T-helper 17 cell (primary cell): ENCODE measurements at places on chromosomes 3 and 15. TPM values are rescaled to one million over a fixed set of nuclear protein-coding genes. Genes with fewer than 3 reads are reported as not detected.

Gene POPDC2
- total RNA-seq: 4.3 TPM

Gene ITIH4
- total RNA-seq: 25.8 TPM

Gene PIAS1
- 81.9 TPM for total RNA-seq

Gene GPD1L
- total RNA-seq: 24.1 TPM

Gene ASB14
- total RNA-seq: not detected

Gene CCR3
- total RNA-seq: 0.37 TPM

Gene STAC
- total RNA-seq: 0.35 TPM

Gene ZKSCAN7
- total RNA-seq: 1.7 TPM

Gene TP63
- 0.45 TPM for total RNA-seq

Gene DLL4
- total RNA-seq: not detected

Gene ISL2
- total RNA-seq: not detected
